MCF 10A (cell line): ENCODE measurements at places on chromosomes 12 and 14. TPM values are rescaled to one million over a fixed set of nuclear protein-coding genes. Genes with fewer than 3 reads are reported as not detected.

TAS2R46 gene
- 0.69 and 1.1 TPM in 2 replicates for total RNA-seq

CPM gene
- 0.89 and 1.7 TPM in 2 replicates for total RNA-seq

KLRG1 gene
- 1.7 and 1.9 TPM in 2 replicates for total RNA-seq

RASSF3 gene
- 30.5 and 30.6 TPM in 2 replicates for total RNA-seq

EFS gene
- not detected in 2 replicates for total RNA-seq

MMP19 gene
- 3.3 and 3.7 TPM in 2 replicates for total RNA-seq

EML5 gene
- 0.37 and 0.54 TPM in 2 replicates for total RNA-seq

HCAR2 gene
- 0.19 TPM in 1 of 2 replicates, not detected in the other for total RNA-seq

ANKRD33 gene
- total RNA-seq, result not detected in 2 replicates

NXPH4 gene
- 2.2 and 2.8 TPM in 2 replicates for total RNA-seq

ANHX gene
- total RNA-seq, result not detected in 2 replicates

PAWR gene
- total RNA-seq, result 248 and 330 TPM in 2 replicates

PTCSC3 gene
- total RNA-seq, result not detected in 2 replicates

IL31 gene
- not detected in 2 replicates for total RNA-seq

HOXC9 gene
- total RNA-seq, result 5.2 and 6.0 TPM in 2 replicates

NID2 gene
- not detected in 2 replicates for total RNA-seq

OR4M1 gene
- total RNA-seq, result not detected in 2 replicates

GLS2 gene
- 3.9 and 4.8 TPM in 2 replicates for total RNA-seq
